ENCODE measurements at places on chromosomes 4 and X.

- peak; percentile 13 for DNase-seq
Observed at GRCh38 chr4:153222707-153223426, 18.6 kb downstream of the TRIM2 start.

DNA sequence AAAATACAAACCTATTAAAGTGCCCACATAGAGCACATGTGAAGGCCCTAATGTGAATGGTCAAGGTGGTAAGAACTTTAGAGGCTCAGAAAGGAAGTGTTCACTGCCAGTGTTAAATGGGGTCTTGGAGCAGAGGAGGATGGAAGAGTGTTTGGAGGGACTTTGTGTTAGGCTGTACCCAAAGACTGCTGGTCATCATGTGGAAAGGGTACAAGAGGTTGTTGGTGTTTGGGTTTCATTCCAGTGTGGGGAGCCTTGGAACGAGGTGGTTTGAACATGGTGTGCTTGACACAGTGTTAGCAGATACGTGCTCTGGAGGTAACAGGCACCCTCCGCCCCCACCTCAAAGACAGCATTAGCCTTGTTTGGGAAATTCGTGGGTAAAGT is 73.1 kb downstream of the RAPGEF2 start:
- no peak for DNase-seq

DNA sequence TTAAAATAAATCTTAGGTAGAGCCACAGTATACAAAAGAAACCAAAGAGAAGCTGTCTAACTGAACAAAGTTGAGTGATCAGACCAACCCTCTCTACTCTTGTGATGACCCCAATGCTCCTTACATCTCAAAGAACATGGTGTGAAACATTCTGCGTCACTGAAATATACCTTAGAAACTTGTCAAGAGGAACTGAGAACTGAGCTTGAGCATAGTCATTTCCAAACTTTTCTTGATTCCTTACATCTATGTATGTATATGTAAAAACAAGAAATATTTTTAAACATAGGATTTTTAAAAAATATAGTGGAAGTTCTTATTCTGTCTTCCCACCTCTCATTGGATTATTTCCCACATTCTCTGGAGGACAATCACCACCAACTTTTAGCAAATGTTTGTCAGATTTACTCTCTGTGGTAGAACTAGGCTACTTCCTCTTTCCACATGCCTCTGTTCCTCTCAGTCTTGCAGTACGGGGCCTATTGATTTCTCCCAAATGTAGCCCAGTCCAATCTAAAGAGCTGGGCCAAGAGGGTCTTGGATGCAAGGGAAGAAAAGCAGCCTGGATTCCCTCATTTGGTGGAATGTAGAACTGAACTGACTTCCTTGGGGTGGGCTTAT is 98.2 kb upstream of the HHIP start:
- no peak for DNase-seq

DNA sequence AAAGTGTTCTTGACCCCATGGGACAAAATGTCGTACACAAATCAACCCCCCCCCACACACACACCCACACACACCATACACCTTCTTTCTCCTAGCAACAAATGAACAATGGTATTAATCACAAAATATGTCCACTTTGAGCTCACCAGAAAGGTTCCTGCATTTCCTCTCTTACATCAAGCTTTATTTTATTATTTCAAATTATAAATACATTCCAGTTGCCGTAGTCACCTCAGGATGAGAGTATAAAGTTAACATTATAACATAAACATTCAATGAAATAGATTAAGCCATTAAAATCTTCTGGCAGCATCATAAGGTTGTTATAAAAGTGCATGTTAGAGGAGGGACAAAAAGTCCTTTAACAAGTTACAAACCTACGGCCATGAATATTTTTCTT is 7.3 kb downstream of the XK start:
- DNase-seq = no peak

DNA sequence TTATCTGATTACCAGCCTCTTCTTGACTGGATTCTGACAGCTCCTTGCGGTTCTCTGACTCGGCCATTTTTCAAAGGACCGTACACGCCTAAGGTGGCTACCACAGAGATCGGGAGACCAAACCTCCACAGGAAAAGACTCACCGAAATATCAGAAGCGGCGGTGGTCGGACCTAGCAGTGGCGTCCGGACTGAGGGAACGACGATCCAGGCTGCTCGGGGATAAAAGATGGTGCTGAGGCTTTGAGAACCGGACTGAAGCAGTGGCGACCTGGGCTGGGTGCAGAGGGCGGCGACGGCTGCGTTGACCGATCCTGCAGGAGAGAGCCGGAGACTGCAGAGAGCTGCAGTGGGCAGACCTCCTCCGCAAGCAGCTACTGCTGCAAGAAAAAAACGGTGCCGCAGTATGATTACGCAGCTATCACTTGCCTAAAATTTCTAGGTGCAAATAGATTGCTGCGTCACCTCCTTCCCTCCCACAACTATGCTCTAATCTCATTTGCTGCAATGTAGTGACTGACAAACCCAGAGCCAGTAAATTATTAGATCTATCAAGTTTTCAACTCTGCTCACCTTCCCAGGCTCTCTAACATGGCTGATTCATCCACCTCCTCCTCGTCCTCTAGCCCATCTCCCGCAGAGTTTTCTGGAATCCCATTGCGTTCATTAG is at the start of gene NAP1L2:
NAP1L2 (minus strand) TSS at position 426 of the 669 bp plus-strand sequence; CDS start at position 67, 359 bp downstream.
- DNase-seq = no peak

Measured in NCI-H226 (cell line).